M059J (cell line): ENCODE measurements at places on chromosomes 7 and 10.
A peak's percentile ranks its signal among the peaks of the same experiment; 100 is the strongest.

DNA sequence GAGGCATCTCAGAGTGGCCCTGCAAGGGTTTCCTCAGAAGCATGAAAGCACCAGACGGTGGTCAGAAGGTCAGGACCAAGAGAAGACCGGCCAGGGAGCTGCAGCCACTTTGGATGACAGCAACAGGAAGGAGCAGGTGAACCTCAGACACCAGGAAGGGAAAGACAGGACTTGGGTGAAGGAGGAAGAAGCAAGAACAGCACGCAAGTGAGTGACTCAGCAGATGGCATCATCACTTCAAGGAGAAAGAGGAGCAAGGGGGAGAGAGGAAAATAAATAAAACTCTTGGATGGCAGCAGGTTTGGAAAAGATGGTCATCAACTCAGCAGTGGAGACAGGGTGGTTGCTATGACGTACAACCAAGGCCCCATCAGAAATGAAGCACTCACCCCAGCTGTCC is 31.6 kb downstream of the NCAPG2 start:
- DNase-seq = peak; percentile 71

DNA sequence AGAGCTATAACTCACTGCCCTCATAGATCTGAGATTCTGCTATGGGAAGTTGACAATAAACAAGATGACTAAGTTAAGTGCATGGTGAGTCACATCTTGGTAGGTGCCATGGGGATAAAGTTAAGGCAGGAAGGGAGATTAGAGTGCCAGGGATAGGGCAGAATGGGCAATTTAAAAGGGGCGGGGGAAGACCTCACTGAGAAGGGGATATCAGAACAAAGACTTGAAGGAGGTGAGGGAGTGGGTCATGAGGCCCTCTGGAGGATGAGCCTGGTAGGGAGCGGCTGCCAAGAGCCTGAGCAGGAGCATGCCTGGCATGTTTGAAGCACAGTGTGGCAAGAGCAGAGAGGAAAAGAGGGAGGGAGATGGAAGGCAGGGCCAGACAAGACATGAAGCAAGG is 34.8 kb upstream of the INMT start:
- DNase-seq = peak; percentile 72

DNA sequence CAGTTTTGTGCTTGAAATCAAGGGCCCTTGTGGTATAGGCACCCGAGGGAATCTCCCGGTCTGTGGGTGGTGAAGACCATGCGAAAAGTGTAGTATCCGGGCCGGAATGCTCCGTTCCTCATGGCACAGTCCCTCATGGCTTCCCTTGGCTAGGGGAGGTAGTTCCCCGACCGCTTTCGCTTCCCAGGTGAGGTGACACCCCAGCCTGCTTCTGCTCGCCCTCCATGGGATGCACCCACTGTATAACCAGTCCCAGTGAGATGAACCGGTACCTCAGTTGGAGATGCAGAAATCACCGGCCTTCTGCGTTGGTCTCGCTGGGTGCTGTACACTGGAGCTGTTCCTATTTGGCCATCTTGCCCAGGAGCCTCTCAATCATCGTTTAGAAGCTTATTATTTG is 195.7 kb upstream of the POT1 start:
- DNase-seq = no peak

DNA sequence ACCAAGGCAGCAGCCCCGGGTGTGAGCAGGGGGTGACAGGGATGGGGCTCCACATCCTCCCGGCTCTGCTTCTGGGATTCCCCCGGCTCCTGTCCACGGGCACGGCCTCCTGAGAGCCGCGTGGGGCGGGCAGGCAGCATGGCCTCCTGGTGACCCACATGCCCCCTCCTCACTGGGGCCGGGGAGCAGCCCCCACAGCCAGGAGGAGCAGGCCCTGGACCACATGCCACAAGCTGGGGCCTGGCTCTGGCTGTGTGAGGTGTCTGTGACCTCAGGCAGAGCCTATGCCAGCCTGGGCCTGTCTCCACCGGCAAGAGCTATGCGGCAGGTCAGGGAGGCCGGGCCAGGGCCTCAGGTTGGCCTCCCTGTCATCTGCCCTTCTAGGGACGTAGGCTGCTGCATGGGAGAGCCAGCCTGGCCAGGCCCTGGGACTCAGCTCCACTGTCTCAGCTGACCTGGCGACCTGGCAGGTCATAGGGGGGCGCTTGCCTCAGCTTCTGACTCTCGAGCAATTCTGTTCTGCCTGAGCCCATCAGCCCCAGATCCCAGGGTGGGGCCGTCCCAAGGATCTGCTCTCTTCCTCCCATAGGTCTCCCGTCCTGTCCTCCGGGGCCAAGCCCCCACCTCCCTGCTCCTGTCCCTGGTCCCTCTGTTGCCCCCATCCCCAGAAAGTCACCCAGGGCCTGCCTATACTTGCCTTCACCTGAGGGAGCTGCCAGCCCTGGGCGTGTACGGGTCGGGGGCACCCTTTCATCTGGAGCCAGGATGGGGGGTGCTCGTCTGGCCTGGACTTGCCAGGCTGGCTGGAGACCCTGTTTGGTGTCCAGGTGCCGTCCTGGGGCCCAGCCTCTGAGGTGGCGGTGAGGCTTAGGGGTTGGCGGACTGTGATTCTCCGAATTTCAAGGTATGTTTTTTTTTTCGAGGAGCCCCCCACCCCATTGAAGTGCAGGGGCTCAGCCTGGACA is 3.9 kb upstream of the TMEM184A start:
- DNase-seq = no peak

GRCh38 chr7:100066953-100067352 is 14.6 kb downstream of the ZNF3 start:
- no peak for DNase-seq

- DNase-seq = no peak
Observed at GRCh38 chr10:79980711-79981110, 31.8 kb upstream of the SFTPD start.

DNA sequence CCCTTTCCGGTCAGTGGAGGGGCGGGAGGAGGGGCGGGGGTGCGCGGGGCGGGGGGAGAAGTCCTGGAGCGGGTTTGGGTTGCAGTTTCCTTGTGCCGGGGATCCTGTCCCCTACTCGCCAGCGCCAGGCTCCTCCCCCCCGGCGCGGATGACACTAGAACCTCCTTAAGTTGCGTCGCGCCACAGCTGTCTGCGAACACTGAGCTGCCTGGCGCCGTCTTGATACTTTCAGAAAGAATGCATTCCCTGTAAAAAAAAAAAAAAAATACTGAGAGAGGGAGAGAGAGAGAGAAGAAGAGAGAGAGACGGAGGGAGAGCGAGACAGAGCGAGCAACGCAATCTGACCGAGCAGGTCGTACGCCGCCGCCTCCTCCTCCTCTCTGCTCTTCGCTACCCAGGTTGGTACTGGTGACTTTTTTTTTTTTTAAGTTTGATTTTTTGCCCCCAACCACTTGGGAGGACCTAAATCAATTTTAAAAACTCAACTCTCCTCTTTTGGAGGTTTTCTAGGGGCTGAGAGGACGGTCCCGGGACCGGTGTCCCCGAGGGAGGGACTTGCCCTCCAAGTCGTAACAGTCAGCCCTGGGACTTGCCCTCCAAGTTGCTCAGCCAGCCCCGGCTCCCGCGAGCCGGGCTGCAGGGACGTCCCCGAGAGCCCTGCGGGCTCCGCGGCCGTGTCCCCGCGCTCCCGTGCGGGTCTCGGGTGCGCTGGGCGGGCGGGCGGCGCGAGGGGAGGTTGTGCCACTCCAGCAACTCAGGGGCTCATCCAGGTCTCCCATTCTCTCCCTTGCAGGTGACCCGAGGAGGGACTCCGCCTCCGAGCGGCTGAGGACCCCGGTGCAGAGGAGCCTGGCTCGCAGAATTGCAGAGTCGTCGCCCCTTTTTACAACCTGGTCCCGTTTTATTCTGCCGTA is at the start of gene GATA3:
TSS of gene GATA3 (plus strand) at position 195 of the 914 bp plus-strand sequence. CDS start 968 bp downstream, outside the sequence.
- peak; percentile 81 for DNase-seq
